ENCODE measurements at places on chromosomes 3 and 15. TPM values are rescaled to one million over a fixed set of nuclear protein-coding genes. Genes with fewer than 3 reads are reported as not detected.

Gene PHLDB2
- total RNA-seq: 47.4 TPM

Gene IDH3A
- 39.0 TPM for total RNA-seq

Gene GATA2
- total RNA-seq: 5.6 TPM

Gene CCDC71
- total RNA-seq: 18.1 TPM

Gene ERICH6
- not detected for total RNA-seq

Gene CFAP20DC
- total RNA-seq: 2.9 TPM

Gene CAMP
- total RNA-seq: not detected

Gene CD200
- 0.44 TPM for total RNA-seq

Gene COLQ
- total RNA-seq: 0.75 TPM

Gene IGSF10
- total RNA-seq: 0.33 TPM

Gene SCN11A
- total RNA-seq: under 0.01 TPM

Gene TMEM266
- not detected for total RNA-seq

Data from uterine smooth muscle cell (primary cell).